ENCODE measurements at places on chromosomes 16 and 17. TPM values are rescaled to one million over a fixed set of nuclear protein-coding genes. Genes with fewer than 3 reads are reported as not detected.

DNA sequence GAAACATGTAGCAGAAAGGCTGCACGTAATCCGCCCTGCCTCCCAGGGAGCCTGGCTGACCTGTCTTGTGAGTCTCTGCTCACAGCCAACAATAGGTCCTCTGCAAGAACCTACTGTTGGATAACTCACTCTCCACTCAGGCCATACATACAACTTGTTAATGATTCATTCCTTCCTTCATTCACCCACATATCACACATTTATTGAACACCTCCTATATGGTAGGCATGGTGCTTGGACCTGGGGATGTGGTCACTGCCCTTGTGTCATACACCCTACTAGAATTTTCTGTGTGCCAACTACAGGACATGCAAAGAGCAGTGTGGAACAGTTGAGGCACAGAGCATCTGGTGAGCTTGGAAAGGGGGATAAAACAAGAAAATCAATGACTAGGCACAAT is 28.1 kb upstream of the HNF1B start:
- DNase-seq = no peak

DNA sequence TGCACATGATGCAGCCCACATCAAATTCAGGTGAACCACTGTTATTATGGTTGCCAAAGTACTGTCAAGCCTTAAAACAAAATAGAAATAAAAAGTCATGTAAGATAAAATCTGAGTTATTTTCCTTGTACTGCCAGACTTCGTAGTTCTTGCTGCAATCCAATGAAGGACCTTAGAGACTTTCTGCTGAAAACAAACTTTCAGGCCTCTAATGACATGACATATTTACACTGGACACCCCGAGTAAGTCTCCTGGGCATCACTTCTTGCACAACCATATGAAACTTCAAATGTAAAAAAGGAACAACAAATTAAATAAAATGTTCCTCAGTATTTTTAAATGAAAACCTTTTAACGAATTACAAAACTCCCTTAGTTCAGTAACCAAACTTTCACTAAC is 66.7 kb downstream of the TOX3 start:
- no peak for DNase-seq

DNA sequence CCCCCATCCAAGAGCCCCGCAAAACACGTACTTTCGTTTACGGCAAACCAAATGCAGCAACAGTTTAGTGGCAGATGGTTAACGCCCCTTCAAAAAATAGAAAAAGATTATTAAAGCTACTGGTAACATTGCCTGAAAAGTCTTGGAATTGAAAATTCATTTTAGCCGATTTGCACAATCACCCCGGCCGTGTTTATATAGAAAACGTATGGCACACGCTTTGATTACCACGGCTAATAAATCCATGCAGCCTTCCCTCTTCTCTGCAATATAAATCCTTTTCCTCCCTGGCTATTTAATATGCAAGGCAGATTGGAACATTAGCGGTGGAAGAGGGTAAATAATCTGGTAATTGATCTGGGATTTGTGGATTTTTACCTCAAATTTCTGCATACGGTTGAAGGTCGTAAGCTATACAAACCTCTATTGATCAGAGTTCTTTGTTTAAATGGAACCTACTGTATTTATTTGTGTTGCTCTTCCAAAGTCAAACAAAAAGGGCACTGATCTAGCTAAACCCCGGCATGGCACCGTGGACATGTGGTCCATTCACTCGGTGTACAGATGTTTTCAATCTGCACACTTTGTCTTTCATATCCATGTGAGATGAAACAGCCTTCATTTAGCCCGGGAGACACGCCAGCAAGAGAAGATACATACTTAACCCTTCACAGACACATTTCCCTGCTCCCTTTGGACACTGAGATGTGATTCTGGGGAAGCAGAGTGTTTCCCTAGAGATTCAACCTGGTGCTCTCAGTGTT is 238.1 kb upstream of the MAF start:
- DNase-seq = no peak

DNA sequence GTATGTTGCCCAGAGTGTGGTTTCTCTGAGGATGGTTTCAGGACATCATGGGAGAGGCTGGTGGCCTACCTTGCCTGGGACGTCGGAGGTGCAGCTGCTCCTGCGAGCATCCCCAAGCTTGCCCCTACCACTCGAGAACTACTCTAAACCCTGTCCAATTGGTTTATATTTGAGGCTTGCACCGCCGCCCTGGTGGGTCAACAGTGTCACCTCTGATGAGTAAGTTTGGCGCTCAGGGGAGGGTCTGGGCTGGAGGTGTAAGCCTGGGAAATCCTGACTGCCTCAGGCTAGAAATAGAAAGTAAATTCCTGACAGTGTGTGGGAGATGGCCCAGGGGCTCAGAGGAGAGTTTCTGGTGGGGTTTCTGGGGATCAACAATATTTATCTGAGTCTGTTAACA is 48.2 kb downstream of the CCDC42 start:
- DNase-seq = no peak

DNA sequence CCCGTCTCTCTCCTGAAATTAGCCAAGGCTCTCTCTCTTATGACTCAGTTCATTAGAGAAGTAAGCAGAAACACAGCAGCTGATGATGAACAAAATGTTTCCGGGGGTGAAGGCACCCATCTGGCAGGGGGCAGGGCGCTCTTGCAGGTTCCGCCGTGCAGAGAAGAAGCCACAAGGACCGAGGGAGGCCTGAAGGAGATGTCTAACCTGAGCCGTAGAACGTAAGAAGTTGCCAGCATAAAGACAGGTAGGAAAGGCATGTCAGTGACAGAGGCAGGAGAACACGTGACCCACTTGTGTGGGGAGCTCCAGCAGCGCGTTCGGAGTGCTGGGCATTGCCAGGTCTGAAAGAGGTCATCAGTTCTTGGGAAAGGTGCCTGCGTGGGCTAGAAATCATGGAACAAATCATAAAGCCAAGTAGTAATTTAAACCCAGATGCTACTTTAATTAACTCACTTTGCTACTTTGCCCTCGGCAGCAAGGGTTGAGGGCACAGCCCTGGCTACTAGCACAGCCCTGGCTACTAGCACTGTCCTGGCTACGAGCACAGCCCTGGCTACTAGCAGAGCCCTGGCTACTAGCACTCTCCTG is 198.6 kb downstream of the RPTOR start:
- no peak for DNase-seq

- DNase-seq = no peak
These were observed 11.1 kb downstream of the IL32 start for GRCh38 chr16:3076577-3076976.

DNA sequence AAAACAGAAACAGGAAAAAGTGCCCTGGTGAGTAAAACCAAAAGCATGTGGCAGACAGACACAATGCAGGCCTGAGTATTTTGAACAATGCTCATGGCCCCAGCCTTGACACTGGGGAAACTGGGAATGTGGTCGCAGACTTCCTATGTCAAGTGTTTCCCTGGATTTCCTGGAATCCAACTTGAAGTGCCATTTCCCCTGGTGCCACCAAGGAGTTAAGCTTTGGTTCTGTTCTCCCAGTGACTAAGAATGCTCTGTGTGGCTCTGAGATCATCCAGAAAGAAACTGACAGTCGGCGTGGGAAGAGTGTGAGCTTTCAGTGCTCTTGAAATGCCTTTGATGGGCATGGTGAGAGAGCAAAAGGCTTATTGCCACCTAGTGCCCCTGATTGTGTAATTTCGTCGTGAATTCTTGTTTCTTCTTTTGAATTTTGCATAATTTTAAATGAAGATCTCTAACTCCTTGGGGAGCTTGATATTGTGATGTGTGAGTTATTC is 96.0 kb downstream of the YPEL2 start:
- DNase-seq = peak; percentile 30

CETP gene
- total RNA-seq = not detected

- DNase-seq = no peak
These were observed 11.3 kb upstream of the RNPS1 start for GRCh38 chr16:2278956-2279800.

DNA sequence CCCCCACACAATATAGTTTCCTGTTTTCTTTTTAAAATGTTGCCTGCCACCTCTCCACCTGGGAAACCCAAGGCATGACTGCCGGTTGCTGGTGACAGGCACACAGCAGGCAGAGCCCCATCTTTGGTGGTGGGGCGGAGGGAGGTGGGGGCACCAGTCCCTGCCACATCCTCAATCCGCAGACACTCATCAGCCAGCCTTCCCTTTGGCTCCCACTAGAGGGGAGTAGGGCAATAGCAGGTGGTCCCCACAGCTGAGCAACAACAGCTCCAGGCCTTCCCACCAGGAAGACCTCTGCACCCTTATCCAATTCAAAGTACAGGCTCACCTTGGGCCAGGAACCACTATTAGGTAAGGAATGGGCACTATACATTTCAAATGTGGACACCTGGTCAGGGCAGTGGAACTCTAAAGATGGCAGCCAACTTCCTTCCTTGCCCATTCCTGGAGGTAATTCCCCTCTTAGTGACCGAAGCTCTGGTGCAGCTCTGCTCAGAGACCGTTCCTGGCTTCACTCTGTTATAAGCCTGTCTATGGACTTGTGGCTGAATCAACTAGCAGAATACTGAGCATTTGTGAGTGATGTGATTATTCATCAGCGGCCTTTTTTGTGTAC is 13.9 kb downstream of the RECQL5 start:
- peak; percentile 55 for DNase-seq

DNA sequence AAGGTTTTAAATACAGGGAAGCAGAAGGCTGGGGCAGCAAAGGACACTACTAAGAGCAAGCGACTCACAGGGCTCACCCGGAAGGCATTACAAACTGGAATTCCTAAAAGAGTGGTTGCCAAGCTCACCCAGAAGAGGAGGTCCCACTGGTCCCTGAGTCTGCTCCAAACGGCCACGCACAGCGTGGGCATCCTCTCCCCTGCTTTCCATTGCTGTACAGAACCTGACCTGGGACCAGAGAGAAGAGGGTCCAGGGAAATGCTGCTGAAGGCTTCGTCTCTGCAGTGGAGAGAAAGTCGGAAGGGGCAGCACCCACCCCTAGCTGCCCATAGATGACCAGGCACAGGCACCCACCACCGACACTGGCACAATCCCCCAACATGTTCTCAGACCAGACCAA is 67.2 kb downstream of the ADCY9 start:
- DNase-seq = no peak

GRCh38 chr16:67910158-67910557 is 17.1 kb downstream of the PSKH1 start:
- DNase-seq = no peak

DNA sequence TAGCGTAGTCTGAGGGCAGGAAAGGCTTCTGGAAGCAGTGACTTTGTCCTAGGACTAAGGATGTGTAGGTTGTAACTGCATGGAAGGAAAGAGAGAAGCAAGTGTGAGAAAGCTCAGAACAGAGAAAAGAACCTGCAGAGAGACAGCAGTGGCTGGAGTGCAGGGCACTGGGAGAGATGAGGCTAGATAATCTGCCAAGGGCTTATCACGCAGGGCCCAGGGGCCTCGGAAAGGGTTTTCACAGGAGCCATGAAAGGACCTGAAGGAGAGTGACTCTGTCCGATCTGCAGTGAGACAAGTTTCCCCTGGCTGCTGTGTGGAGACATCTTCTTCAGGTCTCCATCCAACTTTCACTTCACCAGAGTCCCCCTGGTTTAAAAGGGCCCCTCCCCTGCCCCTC is 7.1 kb upstream of the SRCAP start:
- DNase-seq = no peak

C17orf67 gene
- total RNA-seq = 2.3 TPM

ATP1B2 gene
- total RNA-seq = not detected

DNA sequence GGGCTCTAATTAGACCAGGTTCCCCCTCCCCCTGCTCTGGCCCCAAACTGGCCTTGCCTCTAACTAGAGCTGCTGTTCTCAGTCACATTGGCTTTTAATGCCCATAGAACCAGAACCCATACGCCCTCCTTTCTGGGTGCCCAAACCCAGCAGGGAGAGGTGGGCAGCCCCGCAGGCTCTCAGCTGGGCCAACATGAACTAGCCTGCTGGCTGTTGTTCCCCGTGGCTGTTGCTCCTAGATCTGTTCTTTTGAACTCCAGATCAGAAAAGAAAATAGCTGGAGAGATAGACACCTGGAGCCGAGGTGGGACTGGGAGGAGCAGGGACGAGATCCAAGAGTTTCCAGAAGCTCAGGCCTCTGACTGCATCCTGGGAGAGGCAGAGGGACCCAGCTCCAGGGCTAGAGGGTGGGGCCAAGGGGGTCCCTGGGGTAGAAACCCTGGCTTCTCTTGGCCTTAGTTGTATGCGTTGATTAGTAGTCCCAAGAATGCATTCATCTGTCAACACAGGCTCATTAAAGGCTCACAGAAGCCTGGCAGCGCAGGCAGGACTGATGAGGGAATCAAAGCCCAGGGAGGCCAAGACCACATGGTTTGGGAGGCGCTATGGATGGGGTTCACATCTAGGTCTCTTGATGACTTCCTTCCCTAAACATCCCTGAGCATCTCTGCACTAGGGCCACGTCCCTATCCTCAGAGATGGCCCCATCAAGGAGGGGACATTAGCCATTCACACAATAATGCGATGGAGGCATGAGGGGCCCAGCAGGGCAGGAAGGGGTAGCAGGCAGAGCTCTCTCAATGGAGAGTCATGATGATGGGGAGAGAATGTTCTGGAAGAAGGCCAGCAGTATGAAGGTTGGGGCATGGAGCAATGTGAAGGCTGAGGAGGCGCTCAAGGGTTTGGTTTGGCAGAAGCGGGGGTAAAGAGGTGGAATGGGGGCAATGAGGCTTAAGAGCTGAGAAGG is 1.3 kb upstream of the CPSF4L start:
- no peak for DNase-seq

G6PC1 gene
- total RNA-seq = not detected

SMIM22 gene
- not detected for total RNA-seq

LHX1 gene
- total RNA-seq = not detected

DNA sequence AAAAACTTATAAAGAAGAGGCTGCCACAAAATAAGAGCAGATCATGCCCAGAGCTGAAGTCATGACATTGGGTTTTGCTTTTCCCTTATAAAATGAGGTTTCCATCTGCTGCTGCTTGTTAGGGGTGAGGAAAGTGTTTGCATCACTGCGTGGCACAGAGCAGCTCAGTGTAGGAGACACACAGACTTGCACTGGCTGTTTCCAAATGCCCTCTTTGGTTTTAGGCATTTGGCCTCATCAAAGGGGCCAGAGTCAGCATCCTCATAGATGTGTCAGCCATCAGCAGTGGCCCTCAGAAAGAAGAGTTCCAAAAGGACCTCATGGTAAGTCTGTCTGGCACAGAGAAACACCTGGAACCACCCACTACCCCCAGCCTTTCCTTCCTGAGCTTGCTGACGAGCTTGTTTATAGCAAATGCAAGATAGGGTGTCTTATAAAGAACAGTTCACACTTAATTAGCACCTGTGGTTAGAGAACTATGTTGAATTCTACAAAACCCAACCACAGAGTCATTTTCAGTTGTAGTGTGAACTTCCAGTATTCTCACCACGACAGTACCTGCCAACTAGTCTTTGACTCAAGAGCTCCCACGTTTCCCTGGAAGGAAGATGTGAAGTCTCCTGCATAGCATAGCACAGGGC is 17.0 kb downstream of the VWA3A start:
- DNase-seq = no peak

FNDC8 gene
- not detected for total RNA-seq

- DNase-seq = no peak
These were observed 129.8 kb downstream of the CLEC16A start for GRCh38 chr16:11074131-11074530.

TNK1 gene
- total RNA-seq = 10.8 TPM

GRCh38 chr16:30927789-30928378 is 4.5 kb downstream of the FBXL19 start:
- peak; percentile 41 for DNase-seq

- DNase-seq = no peak
These were observed 7.4 kb downstream of the RNF40 start for GRCh38 chr16:30769379-30770089.

C16orf46 gene
- 0.73 TPM for total RNA-seq
